ENCODE measurements at places on chromosomes 3 and 15.
A peak's percentile ranks its signal among the peaks of the same experiment; 100 is the strongest.

DNA sequence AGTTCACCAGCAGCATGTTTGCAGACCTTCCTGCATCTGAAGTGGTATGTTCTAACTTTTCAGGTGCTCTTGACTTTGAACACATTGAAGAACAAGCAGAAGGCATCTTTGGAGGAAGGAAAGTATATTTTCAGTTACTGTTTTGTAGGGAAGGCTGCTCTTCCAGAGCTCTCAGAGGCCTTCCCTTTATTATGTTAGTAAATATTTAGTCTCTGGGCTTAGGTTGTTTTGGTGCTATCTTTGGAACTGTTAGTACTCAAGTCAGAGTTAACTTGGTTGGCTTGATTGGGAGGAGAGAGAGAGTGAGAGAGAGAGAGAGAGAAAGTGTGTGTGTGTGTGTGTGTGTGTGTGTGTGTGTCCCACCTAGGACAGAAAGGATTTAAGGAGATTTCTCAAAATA lies 188.2 kb downstream of the ITPR1 start:
- no peak for DNase-seq

DNA sequence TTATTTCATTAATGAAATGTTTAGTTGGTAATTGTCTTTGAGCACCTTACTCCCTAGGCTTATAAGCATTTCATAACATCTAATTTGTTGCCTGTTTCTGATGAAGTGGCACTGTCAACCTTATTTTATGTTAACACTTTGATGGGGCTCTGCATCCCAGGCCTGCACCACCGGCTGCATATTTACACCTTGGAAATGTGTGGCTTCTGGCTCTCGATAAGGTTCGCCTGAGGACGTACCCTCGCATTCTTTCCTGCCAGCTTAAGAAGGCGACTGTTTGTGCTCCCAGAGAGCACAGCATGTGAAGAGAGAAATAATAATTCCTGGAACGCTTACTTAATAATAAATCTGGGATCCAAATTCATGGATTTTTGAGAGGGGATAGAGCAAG lies 763.3 kb upstream of the CFAP20DC start:
- DNase-seq = no peak

DNA sequence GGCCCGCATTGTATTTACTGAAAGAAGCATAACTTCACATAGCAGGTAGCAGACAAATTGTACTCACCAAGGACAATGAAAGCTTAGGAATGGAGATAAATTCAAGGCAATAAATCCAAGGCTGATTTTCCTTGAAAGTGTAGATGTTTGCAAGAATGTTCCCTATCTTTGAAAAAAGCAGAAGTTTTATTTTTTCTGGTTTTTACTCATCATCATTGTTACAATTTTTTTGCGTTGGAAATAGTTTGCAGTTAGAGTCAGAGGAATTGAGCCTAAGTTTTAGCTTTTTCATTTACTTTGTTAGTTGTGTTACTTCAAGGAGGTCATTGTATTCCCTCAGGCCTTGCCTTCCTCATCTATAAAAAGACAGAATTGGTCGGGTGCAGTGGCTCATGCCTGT lies 213.9 kb upstream of the TBL1XR1 start:
- no peak for DNase-seq

DNA sequence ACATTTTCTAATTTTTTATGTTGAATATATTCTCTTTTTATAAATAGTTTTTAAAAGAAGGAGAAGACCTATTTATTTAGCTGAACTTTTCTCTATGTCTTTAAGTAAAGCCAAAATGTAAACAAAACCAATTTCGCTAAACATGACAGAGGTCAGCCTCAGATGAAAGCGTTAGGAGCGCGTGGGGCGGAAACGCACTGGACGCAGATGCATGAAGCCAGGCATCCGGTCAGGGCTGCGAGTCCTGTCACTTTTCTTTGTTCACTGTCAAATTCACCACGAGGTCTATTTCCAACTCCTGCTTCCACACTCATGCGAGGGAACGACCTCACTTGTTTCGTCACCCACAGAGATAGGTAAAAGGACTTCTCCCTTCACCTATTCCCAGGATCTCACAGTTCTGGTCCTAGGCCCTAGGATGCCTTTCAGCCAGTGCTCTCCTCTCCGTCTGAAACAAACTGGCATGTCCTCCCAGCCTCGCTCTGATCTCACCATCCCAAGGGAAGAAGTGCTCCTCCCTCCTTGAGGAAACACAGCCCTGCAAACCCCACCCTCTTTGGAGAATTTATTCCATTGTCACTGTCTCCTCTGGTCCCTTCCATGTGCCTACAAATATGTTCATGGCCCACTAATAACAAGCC lies 57.9 kb downstream of the ITGB5 start:
- no peak for DNase-seq

GRCh38 chr3:212432-212831 lies 15.9 kb downstream of the CHL1 start:
- no peak for DNase-seq

DNA sequence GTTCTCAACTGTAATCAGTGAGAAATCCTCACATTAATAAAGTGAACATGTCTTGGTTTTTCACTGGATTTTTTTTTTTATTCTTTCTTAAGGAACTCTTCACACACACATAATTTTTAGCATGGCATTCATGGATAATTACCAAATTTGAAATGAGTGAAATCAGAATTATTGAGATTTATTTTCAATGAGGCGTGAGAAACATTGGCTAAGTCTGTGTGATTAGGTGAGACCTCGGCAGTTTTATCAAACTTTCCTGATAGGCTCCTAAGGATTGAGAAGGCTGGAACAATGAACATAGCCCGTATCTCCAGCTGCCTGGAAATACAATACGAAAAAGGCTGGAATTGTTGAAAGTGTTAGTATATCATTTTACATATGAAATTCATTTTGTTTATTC lies 35.5 kb downstream of the MDFIC2 start:
- no peak for DNase-seq

GRCh38 chr15:57578288-57578900 lies 13.3 kb upstream of the MYZAP start:
- no peak for DNase-seq

- DNase-seq = peak; percentile 66
Measured at GRCh38 chr3:111954228-111954990, 24.4 kb upstream of the ABHD10 start.

GRCh38 chr3:126259411-126260391 lies 79.3 kb upstream of the ALDH1L1 start:
- DNase-seq = no peak

- no peak for DNase-seq
Measured at GRCh38 chr3:120636795-120637401, 40.8 kb downstream of the NDUFB4 start.

- no peak for DNase-seq
Measured at GRCh38 chr15:26358708-26359107, 414.2 kb downstream of the GABRB3 start.

DNA sequence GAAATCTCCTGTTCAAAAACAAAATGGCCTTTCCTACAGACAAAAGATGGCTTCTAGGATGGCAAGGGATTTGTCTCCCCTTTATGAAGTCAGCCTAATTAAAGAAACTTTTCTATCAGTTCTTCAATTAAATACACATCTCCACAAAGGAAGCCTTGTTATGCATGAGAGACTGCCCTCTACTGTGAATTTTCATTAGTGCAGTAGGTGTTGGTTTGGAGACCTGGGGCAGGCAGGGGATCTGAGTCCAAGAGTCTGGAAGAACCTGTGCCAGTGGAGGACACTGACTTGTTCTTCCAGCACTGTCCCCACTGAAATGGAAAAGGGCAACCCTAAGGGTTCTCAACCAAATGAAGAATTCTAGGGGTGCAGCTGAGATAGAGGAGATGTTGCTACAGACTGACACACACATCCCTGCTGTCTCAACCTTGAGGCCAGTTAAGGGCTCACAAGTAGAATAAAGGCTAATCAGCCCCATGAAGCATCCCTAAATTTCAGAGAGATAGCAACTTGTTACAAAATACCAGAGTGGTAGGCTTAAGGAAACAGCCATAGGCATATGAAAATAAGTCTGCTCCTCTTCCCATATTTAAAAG lies 174.0 kb upstream of the PRICKLE2 start:
- DNase-seq = peak; percentile 75

DNA sequence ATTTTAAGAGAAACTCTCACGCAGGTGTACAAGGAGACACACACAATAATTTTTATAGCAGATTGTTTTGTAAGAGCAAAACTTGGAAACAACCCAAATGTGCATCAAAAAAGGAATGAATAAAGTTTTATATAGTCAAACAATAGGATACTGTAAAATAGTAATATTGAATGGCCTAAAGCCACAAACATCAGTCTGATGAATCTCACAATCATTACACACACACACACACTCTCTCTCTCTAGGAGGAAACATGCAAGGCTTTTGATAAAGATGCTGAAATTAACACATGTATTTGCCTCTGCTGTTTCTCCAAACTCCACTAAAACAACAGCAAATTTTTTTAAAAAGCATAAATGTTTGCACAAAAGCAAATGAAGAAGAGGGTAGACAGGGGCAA lies 37.3 kb downstream of the ADIPOQ start:
- no peak for DNase-seq

- DNase-seq = peak; percentile 56
Measured at GRCh38 chr3:114034787-114035545, 21.4 kb downstream of the CCDC191 start.
